Vagina (tissue), 2 donors: ENCODE measurements at places on chromosomes 6 and 20. TPM values are rescaled to one million over a fixed set of nuclear protein-coding genes. Genes with fewer than 3 reads are reported as not detected.

Gene ANKRD66
- total RNA-seq: not detected

DNA sequence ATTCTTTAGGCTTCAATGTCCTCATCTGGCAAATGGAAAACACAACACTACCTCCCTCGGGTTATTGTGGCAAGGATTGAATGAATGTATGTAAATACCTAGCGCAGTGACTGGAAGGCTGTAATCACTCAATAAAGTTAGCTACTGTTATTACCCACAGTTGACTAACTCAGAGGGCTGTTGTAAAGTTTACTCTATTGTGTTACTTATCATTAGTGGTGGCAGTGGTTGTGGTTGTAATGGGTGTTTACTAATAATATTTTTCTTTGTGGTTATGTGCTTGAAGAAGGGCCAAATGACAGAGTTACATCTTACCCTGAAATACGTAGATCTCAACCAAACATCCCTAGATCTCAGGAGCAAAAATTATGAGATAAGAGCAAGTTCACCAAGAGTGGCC lies 42.0 kb upstream of the PXDC1 start:
- no peak for DNase-seq

Gene HLA-DRA
- 158 TPM for total RNA-seq

DNA sequence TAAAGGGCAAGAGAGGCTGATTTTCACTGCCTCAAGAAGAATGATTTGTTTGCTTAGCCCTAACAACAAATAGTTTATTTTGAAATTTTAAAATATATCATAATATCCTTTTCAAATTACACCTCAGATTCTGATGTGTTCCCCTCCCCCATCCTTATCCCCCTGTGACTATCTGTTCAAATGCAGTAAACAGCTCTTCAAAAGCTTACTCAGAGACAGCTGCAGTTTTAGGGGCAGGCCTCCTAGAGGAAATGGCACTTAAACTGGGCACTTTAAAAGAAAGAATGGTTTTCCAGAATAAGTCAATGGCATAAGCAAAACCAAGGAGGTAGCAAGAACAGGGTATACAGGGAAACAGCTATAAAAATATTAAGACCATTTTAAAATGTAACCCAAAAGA lies 118.6 kb upstream of the UST start:
- DNase-seq: no peak

DNA sequence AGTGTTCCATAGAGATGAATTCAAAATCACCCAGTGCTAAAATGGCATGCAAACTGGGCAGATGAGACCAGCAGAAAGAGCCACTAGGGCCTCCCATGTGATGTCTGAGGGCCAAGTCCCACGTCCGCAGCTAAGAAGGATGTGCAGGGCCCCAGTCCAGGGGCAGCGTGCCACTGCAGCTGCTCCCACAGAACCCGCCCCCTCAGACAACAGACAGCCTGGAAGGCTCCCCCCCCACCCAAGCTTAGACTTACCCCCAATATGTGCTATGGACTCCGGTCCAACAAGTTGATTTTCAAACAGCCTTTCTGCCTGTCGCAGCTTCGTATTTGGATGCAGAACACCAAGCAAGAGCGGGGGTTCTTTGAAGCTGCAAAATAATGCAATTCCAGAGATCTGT lies 14.0 kb downstream of the APMAP start:
- no peak for DNase-seq

Gene DOK5
- 2.5 TPM for total RNA-seq

DNA sequence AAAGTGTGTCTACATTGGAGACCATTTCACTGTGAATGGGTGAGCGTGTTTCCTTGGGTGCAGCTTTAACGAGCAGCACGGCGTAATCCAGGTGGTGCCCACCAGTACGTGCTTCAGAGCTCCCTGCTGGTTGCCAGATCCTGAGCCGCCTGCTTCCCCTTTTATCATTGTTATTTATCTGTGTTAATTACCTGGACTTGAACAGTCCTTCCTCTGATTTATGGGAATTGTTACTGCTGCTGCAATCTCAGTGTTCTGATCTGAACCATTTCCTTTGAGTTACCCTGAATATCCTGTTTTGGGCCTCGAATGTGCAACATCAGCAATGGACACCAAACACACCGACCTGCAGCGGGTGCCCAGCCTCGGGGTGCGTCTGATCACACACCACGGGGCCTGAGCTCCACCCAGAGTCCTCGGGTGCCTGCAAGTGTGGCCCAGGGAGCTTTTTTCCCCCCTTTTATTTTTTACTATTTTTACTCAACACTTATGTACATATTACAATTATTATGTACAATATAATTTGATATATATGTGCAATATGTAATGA lies 81.3 kb downstream of the RPP40 start:
- no peak for DNase-seq

Gene GSTA1
- total RNA-seq: 1.7 TPM
